ENCODE measurements at places on chromosomes 11 and 22. TPM values are rescaled to one million over a fixed set of nuclear protein-coding genes. Genes with fewer than 3 reads are reported as not detected.
A peak's percentile ranks its signal among the peaks of the same experiment; 100 is the strongest.

DNA sequence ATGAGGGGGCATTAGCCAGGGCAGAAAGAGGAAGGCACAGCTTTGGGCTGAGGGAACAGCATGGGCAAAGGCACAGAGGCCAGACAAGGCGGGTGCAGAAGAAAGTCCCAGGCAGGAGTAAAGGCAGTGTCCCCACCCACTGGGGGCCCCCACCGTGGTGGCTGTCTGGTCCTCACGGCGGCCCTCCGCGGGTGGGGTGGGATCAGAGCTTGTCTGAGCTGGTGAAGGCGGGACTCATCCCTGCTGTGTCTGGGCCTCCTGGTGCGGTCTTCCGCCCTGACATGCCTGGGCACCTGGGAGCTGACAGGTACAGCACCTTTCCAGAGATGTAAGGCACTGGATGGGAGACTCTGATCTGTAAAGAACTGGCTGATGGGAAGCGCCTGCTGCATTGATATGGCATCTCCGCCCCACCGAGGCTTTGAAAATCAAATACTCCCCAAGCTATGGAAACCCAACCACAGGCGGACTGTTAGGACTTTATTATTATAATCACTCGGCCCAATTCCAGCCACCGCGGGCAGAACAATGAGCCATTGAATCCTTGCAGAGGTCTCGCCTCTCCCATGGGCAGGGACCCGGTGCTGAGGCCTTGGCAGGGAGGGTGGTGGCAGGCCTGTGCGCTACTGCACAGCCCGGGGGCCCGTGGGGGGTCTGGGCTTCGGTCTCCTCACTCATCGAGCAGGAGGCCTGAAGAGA is 14.2 kb upstream of the GNB1L start:
- no peak overlapping the region for H3K27ac ChIP-seq
- no peaks in the 10 kb centered on the region for H3K27me3 ChIP-seq
- H3K36me3 ChIP-seq: no peaks in the 10 kb centered on the region
- H3K4me3 ChIP-seq: no peak overlapping the region

GRCh38 chr22:50527921-50528681 is 1.7 kb downstream of the TYMP start:
- H3K27me3 ChIP-seq: no peaks in the 10 kb centered on the region

PANX3 gene
- total RNA-seq: not detected

- no peak overlapping the region for H3K4me3 ChIP-seq
- no peak for DNase-seq
- H3K27me3 ChIP-seq: no peaks in the 10 kb centered on the region
- H3K36me3 ChIP-seq: no peaks in the 10 kb centered on the region
- H3K4me1 ChIP-seq: peaks cover 4% of the 10 kb centered on the region
These were observed 2084.3 kb downstream of the LRRC4C start for GRCh38 chr11:39374963-39375698.

DNA sequence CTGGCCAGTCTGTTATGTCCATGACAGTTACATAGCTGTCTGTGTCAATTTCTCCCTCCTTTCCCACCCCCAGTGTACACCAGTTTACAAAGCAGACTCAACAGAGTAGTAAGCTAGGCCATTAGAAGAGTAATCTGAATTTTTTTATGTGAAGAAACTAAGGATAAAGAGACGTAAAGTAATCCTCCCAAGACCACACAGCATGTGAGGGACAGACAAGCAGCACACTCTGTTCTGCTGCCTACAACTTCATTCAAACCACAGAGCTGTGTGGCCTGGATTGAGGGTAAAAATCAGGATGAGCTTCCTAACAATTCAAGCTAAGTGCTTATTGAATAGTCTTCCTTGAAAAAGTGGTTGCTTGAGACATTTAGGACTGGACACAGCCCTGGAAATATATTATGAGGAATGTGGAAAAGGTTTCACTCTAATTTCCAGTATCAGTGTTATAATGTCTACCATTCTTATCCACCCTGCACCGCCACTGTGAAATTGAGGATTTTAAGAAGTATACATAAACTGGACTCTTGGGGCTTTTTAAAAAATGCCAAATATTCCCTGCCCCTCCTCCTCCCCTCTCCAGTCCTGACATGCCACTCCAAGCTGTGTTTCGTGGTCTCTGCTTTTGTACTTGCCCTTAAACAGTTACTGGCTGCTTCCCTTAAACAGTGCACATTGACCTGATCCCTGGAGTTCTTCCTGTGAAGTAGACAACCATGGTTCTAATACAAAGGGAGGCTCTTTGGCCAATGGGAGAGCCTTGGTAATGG is 40.9 kb downstream of the EXT2 start:
- no peak for DNase-seq
- H3K27me3 ChIP-seq: no peaks in the 10 kb centered on the region
- H3K27ac ChIP-seq: no peak overlapping the region
- H3K4me3 ChIP-seq: no peak overlapping the region

DNA sequence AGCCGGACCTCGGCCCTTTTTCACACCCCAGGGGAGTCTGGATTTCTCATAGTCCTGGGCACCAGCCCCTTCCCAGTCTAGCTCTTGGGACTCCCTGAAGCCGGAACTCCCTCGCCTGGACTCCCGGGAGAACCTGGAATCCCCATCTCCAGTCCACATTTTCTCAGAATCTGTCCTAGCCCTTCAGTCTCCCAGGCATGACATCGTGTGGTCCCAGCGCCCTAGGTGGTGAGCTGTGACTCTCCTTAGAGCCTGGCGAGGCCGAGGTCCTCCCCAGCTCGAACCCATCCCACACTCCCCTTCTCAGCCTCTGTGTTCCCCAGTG is 673 bp upstream of the DUSP18 start:
- DNase-seq: no peak
- H3K27me3 ChIP-seq: no peaks in the 10 kb centered on the region
- H3K36me3 ChIP-seq: peaks cover 8% of the 10 kb centered on the region
- no peak overlapping the region for H3K27ac ChIP-seq
- H3K4me1 ChIP-seq: peaks cover 9% of the 10 kb centered on the region

SYT9 gene
- total RNA-seq: not detected

C1QTNF5 gene
- total RNA-seq: 50.5 TPM

DNA sequence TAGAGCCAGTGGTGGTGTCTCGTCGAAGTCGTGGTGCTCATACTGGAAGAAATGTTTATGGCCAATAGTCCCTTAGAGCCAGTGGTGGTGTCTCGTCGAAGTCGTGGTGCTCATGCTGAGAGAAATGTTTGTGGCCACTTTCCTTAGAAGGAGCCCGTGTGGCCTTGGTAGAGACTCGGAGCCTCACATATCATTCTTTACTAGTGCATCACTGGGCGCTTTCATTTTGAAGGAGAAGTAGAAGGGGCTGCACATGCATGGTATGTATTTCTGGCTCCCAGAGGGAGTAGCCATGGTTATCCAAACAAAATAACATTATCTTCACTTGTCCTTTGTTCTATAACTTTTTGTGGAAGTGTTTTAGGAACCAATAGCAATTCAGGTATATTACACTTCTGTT is 69.5 kb downstream of the JAM3 start:
- no peak for DNase-seq
- H3K4me3 ChIP-seq: no peak overlapping the region
- H3K4me1 ChIP-seq: peaks cover 8% of the 10 kb centered on the region
- no peak overlapping the region for H3K27ac ChIP-seq
- no peaks in the 10 kb centered on the region for H3K27me3 ChIP-seq

- H3K36me3 ChIP-seq: no peaks in the 10 kb centered on the region
- H3K4me1 ChIP-seq: no peaks in the 10 kb centered on the region
- no peaks in the 10 kb centered on the region for H3K27me3 ChIP-seq
- no peak overlapping the region for H3K4me3 ChIP-seq
These were observed 74.7 kb upstream of the C11orf87 start for GRCh38 chr11:109347304-109347703.

IGF2 gene
- 66.6 TPM for total RNA-seq

GRCh38 chr11:71311176-71311925 is 59.0 kb upstream of the SHANK2 start:
- no peaks in the 10 kb centered on the region for H3K36me3 ChIP-seq
- no peaks in the 10 kb centered on the region for H3K27me3 ChIP-seq
- peak; percentile 19 for DNase-seq
- H3K4me3 ChIP-seq: no peak overlapping the region
- H3K27ac ChIP-seq: no peak overlapping the region

BCO2 gene
- total RNA-seq: 5.6 TPM

XRCC6 gene
- total RNA-seq: 155 TPM

TTC36 gene
- total RNA-seq: not detected

DNA sequence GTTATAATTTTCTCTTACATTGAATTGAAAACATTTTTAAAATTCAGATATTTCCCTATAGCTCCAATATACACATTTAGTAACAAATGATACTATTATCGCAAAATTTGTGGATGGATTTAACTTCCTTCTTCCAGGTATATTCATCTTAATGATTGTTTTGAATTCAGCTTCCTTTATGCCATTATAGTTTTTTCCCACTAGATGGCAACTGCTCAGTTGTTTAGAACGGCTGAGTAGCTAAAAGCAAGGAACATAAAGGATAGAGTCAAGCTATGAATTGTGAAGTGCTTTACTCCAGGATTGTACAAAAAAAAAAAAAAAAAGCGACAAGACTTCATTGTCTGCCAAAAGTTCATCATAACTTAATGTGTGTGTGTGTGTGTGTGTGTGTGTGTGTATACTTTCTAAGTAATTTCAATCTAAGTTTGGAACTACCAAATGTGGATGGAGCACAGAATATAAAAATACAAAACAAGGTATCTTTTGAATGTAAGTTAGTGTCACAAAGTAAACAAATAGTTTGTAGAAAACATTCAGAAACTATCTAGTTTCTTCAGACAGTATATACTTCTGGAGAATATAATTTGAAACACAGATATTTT is 846.4 kb downstream of the DLG2 start:
- no peak overlapping the region for H3K27ac ChIP-seq
- DNase-seq: no peak
- no peaks in the 10 kb centered on the region for H3K27me3 ChIP-seq
- no peaks in the 10 kb centered on the region for H3K4me1 ChIP-seq

GRCh38 chr22:46632646-46633249 is 12.6 kb downstream of the GRAMD4 start:
- DNase-seq: no peak
- no peaks in the 10 kb centered on the region for H3K36me3 ChIP-seq
- H3K4me3 ChIP-seq: no peak overlapping the region
- H3K4me1 ChIP-seq: peaks cover 11% of the 10 kb centered on the region

GRCh38 chr11:92687724-92688123 is 281.7 kb upstream of the MTNR1B start:
- H3K27me3 ChIP-seq: no peaks in the 10 kb centered on the region
- H3K27ac ChIP-seq: no peak overlapping the region
- H3K4me3 ChIP-seq: no peak overlapping the region
- H3K36me3 ChIP-seq: no peaks in the 10 kb centered on the region
- no peak for DNase-seq

DNA sequence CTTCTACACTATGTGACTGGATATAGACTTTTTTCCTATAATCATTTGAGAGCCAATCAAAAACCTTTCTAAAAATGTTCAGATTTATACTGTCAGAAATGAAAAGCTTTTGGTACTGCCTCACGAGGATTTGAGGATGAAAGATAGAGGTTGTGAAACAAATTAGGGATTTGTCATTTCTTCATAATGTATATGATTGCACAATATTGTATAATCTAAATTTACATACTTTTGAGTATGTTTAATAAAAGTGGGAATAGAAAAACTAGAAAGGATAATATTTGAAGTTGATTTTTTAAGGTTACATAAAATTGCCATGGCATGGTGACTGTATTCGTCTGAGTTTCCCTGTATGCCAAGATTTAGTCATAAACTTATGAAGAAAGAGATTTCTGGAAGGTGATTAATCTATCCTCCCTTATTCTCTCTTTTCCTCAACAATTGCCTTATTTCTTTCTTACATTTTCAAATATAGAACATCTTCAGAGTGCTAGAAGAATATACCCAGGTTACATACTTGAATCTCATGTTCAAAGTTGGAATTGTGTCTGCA is 56.2 kb downstream of the CASP12 start:
- H3K4me3 ChIP-seq: no peak overlapping the region
- H3K36me3 ChIP-seq: no peaks in the 10 kb centered on the region
- no peaks in the 10 kb centered on the region for H3K27me3 ChIP-seq

DEPDC7 gene
- total RNA-seq: 0.88 TPM

CDC42EP1 gene
- total RNA-seq: 26.5 TPM

GRCh38 chr11:2300290-2300935 is 1.3 kb downstream of the C11orf21 start:
- no peaks in the 10 kb centered on the region for H3K27me3 ChIP-seq
- peak overlapping the region; percentile 32 for H3K4me3 ChIP-seq
- H3K36me3 ChIP-seq: peaks cover 32% of the 10 kb centered on the region

DNAL4 gene
- total RNA-seq: 15.5 TPM

VEGFB gene
- total RNA-seq: 98.9 TPM

AP5B1 gene
- total RNA-seq: 41.3 TPM

GRCh38 chr22:42461511-42461910 is 29.3 kb upstream of the NFAM1 start:
- H3K27ac ChIP-seq: no peak overlapping the region
- H3K36me3 ChIP-seq: no peaks in the 10 kb centered on the region
- H3K27me3 ChIP-seq: no peaks in the 10 kb centered on the region
- no peaks in the 10 kb centered on the region for H3K4me1 ChIP-seq
- no peak overlapping the region for H3K4me3 ChIP-seq

GPHA2 gene
- not detected for total RNA-seq

GRIA4 gene
- not detected for total RNA-seq

PGR gene
- 7.4 TPM for total RNA-seq

- H3K4me1 ChIP-seq: peaks cover 24% of the 10 kb centered on the region
- no peak for DNase-seq
- no peak overlapping the region for H3K4me3 ChIP-seq
- H3K36me3 ChIP-seq: no peaks in the 10 kb centered on the region
- no peak overlapping the region for H3K27ac ChIP-seq
- H3K27me3 ChIP-seq: no peaks in the 10 kb centered on the region
These were observed 1.1 kb upstream of the ENTHD1 start for GRCh38 chr22:39894554-39895092.

- H3K27me3 ChIP-seq: no peaks in the 10 kb centered on the region
- no peak overlapping the region for H3K27ac ChIP-seq
- no peak overlapping the region for H3K4me3 ChIP-seq
These were observed 7.4 kb upstream of the PMM1 start for GRCh38 chr22:41596776-41597634.

DNA sequence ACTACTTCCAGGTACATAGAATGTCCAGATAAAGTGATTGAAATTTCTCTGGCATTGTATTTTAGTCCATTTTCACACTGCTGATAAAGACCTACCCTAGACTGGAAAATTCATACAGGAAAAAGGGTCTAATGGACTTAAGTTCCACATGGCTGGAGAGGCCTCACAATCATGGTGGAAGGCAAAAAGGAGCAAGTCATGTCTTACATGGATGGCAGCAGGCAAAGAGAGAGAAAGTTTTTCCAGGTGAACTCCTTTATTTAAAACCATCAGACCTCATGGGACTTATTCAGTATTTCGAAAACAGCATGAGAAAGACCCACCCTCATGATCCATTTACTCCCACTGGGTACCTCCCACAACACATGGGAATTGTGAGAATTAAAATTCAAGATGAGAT is 1359.7 kb upstream of the RAG2 start:
- H3K36me3 ChIP-seq: no peaks in the 10 kb centered on the region
- H3K27me3 ChIP-seq: no peaks in the 10 kb centered on the region
- H3K27ac ChIP-seq: no peak overlapping the region
- no peaks in the 10 kb centered on the region for H3K4me1 ChIP-seq
- no peak for DNase-seq
